Hepatocyte (in vitro differentiated cells): ENCODE measurements at places on chromosomes 4 and X. TPM values are rescaled to one million over a fixed set of nuclear protein-coding genes. Genes with fewer than 3 reads are reported as not detected.

- no peak for DNase-seq
Measured at GRCh38 chr4:184099000-184099399, 118.7 kb downstream of the ENPP6 start.

DNA sequence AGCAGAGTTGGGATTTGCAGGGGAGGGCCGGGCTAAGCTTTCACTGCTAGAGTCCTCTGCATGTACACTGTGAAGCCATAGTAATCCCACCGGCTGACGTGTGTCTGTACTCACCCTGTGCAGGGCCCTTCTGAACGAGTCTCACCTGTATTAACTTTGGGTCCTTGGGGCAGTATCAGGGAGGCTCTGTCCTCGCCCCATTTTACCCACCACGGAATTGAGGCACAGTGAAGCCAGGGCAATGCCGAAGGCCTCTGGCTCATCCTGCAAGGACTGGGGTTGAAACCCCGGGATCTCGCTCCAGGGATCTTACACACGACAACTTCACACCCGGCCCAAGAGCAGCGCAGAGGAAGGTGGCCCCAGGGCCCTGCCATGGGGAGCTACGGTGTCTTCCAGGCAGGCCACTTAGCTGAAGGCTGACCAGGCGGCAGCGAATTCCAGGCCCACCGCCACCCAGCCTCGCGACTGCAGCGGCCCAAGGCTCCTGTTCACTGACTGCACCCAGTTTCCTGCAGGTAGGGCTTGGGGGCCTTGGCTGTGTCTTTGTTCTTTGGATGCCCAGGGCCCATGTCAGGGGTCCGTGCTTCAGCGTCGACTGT, 75.5 kb upstream of the ADRA2C start:
- no peak for DNase-seq

GRCh38 chr4:129950217-129950616, 854.3 kb downstream of the C4orf33 start:
- no peak for DNase-seq

DNA sequence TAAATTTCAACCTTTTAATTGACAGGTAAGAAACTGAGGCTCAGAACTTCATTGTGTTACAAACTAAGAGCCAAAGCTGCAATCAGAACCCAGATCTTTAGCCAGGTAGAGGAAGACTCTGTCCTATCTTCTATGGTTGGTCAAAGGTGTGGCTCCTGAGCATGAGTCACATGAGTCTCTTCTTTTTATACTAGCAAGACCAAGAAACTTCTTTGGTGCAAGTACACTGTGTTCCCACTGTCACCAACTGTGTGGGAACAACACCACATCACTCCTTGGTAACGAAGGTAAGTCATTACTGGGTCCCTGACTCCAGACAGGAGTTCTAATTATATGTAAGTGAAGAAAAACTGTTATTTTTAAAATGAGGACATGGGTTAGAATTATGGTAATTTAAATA, 290.1 kb downstream of the INPP4B start:
- DNase-seq = no peak

GRCh38 chr4:166662266-166662843, 571.9 kb downstream of the SPOCK3 start:
- no peak for DNase-seq

GRCh38 chr4:163353054-163353453, 9.4 kb downstream of the NPY5R start:
- DNase-seq = no peak

DNA sequence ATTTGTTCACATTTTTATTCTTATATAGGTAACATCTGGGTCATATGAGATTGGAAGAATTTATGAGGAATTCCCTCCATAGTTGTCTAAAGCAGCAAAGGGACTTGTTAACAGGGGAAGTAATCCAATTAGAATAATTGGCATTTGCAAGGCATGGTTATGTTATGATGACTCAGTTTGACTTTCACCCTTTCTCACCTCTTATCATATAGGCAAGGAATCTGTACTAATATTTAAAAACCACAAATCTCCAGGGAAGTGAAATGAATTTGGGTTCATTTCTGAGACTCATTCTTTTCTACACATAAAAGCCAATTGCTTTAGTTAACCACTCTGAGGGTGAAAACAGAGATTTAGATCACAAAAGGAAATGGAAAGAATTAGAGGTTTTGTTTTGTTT, 281.5 kb upstream of the DKK2 start:
- no peak for DNase-seq

DNA sequence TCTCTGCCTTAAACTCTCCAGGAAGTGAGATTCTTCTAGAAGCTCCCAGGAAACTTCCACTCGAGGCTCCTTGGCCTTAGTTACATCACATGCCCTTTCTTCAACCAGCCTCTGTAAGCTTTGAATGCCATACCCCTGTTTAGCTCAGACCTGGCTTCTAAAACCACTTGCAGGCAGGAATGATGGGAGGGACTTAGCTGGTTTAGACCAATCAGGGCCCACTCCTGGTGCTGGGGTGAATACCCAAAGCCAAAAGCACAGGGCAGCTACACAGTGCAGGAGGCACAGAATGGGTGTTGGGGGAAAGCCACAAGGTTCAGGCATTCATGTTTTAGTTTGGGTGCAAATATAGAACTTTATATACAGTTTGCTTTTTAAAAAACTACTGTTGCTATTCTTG, 296.2 kb downstream of the FRMPD4 start:
- DNase-seq = no peak

DNA sequence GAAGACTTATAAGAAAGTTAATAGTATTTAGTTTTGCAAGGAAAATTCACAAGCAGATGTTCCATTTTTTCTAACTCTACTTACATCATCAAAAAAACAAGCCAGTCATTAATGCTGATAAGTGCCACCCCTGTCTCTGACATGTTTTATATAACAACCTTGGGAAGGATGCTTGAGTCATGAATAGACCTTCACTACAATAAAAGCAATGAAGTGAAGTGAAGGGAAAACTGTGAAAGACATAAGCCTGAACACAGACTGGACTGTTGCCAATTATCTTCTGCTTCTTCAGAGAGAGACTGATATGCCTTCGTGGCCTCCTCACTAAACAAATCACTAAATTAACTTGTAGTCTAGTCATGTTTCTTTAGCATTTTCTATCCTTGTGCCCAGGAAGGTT, 353.2 kb downstream of the PDHA2 start:
- peak; percentile 6 for DNase-seq

GRCh38 chr4:21327976-21328700, 620.4 kb downstream of the KCNIP4 start:
- no peak for DNase-seq

DNA sequence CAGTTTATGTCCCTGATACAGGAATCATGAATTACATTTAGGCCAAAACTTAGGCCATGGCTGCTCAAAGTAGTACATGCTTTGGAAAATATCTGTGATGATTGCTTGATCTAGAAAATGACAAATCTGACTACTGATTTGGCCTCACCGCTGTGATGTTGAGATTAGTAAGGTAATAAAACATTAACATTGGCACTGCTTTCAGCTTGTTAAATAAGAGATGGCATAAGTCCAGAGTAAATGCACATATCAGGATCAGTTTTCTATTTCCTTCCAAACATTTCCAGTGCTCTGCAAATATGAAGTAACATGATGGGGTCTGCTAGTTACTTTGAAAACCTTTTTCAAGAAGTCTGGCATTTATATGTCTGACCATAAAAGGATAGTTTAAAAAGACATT, 687.3 kb upstream of the ACTRT1 start:
- no peak for DNase-seq

GRCh38 chrX:39903937-39904336, 193.8 kb downstream of the BCOR start:
- DNase-seq = no peak

DNA sequence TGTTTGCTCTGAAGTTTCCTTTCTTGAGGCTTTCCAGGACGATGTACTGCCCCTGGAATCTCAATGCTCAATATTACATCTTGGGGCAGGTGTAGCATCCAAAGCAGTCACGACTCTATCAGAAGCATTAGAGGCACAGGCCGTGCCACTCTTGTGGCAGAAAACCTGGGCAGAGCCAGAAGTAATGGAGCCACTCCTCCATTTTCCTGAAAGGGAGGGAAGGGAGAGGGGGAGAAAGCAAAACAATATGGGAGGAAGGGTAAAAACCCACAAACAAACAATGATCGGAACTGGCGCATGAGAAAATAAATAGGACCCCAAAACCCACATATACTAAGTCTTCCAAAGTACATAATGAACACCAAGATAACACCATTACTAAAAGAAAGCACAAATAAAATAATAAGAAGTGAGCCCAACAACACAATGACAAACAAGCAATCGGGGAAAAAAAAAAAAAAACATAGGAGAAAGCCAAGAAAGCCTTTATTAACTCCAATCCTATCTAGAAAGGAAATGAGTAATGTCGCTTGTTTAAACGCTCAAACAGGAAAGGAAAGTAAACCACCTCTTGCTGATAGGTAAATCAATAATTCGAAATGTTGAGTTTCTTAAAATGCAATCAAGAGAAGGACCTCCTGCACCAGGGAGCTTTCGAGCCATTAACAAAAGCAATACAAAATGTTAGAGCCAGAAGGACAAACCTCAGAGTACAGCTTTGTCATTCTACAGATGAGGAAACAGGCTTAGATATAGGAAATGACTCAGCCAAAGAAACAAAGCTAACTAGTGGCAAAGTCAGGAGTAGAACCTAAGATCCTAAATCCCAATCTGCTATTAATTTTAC, 117.4 kb downstream of the ATRX start:
- DNase-seq = no peak

DNA sequence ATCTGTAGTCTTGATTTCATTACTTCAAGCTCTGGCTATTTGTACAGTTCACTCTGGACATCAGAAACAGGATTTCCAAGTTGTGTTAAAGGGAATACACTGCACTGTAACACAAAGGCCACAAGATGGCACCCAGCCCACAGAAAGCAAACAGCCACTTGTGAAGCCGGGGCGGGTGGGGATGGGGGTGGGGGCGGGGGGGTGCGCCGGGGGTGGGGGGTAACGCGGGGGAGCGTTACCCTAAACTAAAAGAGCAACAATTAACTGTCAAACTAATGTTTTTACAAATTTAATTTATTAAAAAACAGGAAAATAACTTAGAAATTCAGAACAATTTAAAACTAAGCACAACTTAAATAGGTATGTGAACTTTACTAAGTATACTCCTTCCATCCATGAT, 27.3 kb downstream of the PRDX4 start:
- peak; percentile 82 for DNase-seq

- DNase-seq = no peak
Measured at GRCh38 chrX:148416142-148416541, 84.3 kb upstream of the AFF2 start.

GRCh38 chrX:44299177-44299576, 44.3 kb downstream of the EFHC2 start:
- DNase-seq = no peak

DNA sequence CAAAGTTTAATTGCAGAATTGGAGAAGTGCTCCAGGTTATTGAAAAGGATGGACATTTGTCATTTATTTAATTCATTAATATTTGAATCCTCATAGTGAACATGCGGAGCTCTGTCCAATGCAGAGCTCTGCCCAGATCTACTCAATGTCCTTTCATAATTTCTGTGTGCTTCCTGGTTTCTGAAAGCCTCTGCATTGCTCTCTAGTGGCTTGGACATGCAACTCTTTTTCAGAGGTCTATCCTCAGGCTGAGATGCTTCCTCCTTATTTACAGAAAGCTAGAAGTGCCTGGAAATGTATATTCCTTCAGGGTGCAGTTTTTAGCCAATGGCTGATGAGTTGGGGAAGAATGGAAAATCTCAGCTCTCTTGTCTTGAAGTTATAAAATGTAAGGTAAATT, 786.1 kb upstream of the AADAT start:
- DNase-seq = peak; percentile 8

DNA sequence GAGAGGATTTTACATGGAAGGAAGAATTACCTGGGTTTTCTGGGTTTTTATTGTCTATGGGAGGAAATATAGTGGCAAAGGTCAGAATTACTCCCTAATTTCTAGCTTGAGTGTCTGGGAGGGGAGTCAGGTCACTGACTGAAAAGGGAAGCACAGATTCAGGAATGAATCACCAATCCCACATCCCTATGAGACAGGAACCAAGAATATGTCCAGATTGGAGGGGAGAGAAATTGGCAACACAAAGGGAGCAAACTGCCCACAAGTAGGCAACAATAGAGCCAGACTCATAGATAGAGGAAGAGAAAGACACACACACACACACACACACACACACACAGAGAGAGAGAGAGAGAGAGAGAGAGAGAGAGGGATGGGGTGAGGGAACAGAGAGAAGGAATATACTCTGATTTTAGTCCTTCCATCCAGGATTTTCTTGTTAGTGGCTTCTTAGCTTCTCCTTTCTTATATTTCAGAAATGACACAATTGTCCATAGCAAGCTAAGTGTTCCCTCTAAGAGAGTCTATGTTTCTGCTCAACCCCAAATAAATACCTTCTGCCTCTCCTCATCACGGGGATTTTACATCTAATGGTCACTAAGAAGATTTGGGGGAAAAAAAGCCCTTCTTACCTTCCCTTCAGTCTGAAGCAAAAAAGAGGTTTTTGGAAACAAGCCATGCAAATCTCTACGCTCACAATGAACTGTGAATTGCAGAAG, 12.0 kb downstream of the P2RY10 start:
- DNase-seq = no peak

DNA sequence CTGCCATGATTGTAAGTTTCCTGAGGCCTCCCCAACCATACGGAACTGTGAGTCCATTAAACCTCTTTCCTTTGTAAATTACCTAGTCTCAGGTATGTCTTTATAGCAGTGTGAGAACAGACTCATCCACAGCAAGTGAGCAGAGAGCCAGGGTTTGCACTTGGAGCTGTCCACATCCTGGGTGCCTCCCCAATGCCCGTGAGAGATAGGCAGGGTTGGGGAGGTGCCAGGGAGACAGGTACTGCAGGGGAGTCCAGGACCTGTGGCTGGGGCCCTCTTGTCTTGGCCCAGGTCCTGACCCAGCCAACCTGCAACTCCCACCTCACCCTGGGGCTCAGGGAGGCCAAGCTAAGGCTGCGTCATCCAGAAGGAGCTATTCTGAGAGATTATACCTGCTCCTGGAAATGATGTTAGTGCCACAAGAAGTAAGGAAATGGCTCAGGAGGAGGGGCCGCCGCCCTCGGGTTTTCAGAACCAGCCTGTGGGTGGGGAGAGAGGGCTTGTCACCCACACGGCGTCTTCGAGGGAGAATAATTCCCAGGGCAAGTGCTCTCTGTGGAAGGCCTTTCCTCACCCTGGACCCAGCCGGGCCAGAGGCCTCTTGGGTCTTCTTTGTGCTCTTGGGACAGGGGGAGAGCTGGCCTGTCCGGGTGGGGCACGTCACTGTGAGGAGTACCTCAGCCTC, 66.5 kb downstream of the ADRA2C start:
- DNase-seq = no peak

PNMA3 gene
- 18.4 and 20.0 TPM in 2 replicates for polyA plus RNA-seq

MAGEB1 gene
- not detected in 2 replicates for polyA plus RNA-seq

PAGE4 gene
- 0.63 and 1.8 TPM in 2 replicates for polyA plus RNA-seq

DNAJB14 gene
- polyA plus RNA-seq = 19.0 and 25.1 TPM in 2 replicates

BMX gene
- polyA plus RNA-seq = not detected in 2 replicates

MAGEA9B gene
- polyA plus RNA-seq = not detected in 2 replicates

DCHS2 gene
- 0.01 and 0.12 TPM in 2 replicates for polyA plus RNA-seq

LGI2 gene
- polyA plus RNA-seq = 0.89 and 1.7 TPM in 2 replicates

RENBP gene
- polyA plus RNA-seq = 5.8 and 13.2 TPM in 2 replicates

PROM1 gene
- polyA plus RNA-seq = 14.3 and 17.8 TPM in 2 replicates

ZDHHC15 gene
- polyA plus RNA-seq = 0.65 and 0.84 TPM in 2 replicates

AKAP17A gene
- 85.2 and 98.6 TPM in 2 replicates for polyA plus RNA-seq

BRS3 gene
- polyA plus RNA-seq = not detected in 2 replicates

IL1RAPL1 gene
- 0.66 and 0.89 TPM in 2 replicates for polyA plus RNA-seq

NMU gene
- 2.0 and 5.2 TPM in 2 replicates for polyA plus RNA-seq

CCDC120 gene
- 19.1 and 19.3 TPM in 2 replicates for polyA plus RNA-seq
